ENCODE measurements at places on chromosomes 13 and 19.

GRCh38 chr13:99749271-99750019 is 222.1 kb downstream of the ZIC5 start:
- DNase-seq = no peak

GRCh38 chr13:92716749-92717148 is 509.9 kb upstream of the GPC6 start:
- DNase-seq = no peak

- no peak for DNase-seq
Measured at GRCh38 chr19:38293281-38293680, 10.8 kb upstream of the C19orf33 start.

- DNase-seq = no peak
Measured at GRCh38 chr13:30751183-30751933, 16.0 kb downstream of the ALOX5AP start.

- DNase-seq = no peak
Measured at GRCh38 chr19:38685666-38686529, 38.4 kb downstream of the ACTN4 start.

- DNase-seq = no peak
Measured at GRCh38 chr19:15321739-15322138, 10.6 kb downstream of the BRD4 start.

DNA sequence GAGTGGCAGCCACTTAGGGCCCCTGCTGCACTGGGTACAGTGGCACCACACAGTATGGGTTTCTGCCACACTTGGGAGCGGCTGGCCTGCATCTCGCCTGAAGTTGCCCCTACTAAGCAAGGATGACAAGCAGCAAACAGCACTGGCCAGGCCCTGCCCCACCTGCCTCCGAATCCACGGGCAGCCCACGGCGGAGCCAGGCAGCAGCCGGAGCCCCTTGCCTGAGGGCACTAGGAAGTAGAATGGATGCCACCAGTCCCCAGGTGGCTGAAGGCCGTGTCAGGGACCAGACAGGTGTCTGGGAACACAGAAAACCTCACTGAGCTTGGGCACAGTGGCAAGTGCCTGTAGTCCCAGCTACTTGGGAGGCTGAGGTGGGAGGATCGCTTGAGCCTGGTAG is 19.4 kb downstream of the MLLT1 start:
- no peak for DNase-seq

DNA sequence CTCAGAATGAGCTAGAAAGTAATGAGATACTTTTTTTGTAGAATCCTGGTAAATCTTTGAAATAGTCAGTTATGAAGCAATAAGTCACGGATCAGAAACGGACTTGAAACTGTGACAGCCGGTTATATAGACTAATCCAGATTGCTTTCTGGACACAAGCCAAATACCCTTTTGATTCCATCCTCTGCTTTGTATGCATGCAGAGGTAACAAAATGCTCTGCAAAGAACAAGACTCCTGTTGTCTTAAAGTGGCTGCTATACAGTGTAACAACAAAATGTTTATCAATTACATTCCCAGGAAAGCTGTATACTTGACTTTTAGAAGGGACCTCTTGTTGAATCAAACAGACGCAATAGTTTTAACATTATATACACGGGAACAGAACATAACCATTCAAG is 66.5 kb upstream of the STARD13 start:
- no peak for DNase-seq

DNA sequence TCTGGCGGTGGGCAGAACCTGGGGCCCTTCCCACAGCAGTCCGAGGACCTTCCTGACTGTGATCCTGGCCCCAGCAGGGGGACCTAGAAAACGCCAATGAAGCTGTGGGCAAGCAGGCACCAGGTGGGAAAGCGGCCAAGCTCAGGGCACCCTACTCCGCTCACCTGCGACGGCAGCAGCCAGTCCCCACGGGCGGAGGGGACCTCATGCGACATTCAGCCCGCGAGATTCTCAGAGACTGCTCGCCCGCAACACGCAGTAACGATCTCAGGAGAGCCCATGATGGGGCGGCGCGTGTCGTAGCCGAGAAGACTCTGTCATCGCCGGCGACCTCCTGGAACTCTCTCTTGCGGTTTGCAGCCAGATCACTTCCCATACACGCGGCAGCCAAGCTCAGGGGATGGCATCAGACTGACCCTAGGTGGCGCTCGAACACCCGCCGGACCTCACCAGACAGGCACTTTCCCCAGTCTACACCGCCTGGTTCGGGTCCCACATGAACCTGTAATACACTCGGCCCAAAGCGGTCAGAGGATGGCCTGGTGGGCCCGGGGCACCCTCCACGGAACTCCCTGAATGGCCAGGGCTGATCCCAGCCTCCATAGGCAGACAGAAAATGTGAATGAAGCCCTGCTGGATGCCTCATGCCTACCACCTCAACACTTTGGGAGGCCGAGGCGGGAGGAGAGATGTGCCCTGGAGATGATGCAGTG is 26.5 kb downstream of the MAN2B1 start:
- peak; percentile 68 for DNase-seq

DNA sequence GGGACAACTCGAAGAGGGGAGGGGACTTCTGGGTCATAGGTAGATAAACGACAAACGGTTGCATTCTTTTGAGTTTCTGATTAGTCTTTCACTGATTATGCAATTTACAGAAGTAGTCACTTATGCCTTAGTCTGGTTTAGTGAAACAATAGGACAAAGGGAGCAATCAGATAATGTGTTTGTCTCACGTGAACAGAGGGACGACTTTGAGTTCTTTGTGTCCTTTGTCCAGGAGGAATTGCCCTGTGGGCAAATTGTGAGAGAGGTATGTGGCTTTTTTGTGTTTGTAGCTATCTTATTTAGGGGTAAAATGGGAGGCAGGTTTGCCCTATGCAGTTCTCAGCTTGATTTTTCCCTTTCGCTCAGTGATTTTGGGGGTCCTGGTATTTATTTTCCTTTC is 362.9 kb upstream of the PCDH20 start:
- DNase-seq = no peak

GRCh38 chr19:45146251-45146650 is 14.5 kb downstream of the NKPD1 start:
- no peak for DNase-seq

DNA sequence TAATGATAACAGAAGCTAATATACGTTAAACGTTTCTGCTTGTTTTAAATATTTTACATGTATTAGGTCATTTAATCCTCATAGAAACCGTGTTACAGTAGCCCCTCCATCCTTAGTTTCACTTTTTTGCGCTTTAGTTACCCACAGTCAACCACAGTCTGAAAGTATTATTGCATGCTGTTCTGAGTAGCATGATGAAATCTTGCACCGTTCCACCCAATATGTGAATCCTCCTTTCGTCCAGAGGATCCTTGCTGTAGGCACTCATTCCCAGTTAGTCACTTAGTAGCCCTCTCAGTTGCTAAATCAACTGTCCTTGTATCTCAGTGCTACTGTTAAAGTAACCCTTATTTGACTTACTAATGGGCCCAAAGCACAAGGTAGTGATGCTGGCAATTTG is 257.8 kb downstream of the ENOX1 start:
- DNase-seq = no peak

DNA sequence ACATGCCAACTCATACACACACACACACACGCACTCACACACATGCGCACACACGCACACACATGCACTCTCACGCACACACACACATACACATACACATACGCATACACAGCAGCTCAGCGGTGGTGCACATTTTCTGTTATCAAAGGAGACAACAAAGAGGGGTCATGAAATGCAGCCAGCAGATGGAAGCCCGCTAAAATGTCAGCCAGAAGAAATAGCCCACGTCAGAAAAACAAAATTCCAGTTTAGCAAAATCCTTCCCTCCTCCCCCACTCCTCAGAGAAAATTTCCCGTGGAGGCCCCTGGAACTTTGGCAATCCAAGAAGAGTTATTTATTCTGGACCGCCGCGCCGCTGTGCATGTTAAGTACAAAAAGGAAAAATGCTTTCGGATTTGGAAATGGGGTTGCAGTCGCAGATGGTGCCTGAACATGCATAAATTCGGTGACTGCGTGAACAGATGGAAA is 114.6 kb upstream of the VSTM2B start:
- no peak for DNase-seq

- no peak for DNase-seq
Measured at GRCh38 chr19:10946958-10947657, 13.7 kb upstream of the SMARCA4 start.

- DNase-seq = no peak
Measured at GRCh38 chr19:50815439-50815838, 8.1 kb downstream of the KLK1 start.

GRCh38 chr13:104411141-104411765 is 1345.0 kb upstream of the SLC10A2 start:
- no peak for DNase-seq

GRCh38 chr19:593055-593454 is 3.4 kb downstream of the HCN2 start:
- DNase-seq = no peak

GRCh38 chr19:39946532-39946931 is 12.1 kb upstream of the FCGBP start:
- no peak for DNase-seq

Measured in substantia nigra (tissue), 51 donors.